ENCODE measurements at places on chromosomes 2 and 18. TPM values are rescaled to one million over a fixed set of nuclear protein-coding genes. Genes with fewer than 3 reads are reported as not detected.

- DNase-seq: no peak
Measured at GRCh38 chr18:63299837-63300745, 19.5 kb downstream of the BCL2 start.

- no peak for DNase-seq
Measured at GRCh38 chr2:45171136-45171501, 161.9 kb upstream of the SIX2 start.

DNA sequence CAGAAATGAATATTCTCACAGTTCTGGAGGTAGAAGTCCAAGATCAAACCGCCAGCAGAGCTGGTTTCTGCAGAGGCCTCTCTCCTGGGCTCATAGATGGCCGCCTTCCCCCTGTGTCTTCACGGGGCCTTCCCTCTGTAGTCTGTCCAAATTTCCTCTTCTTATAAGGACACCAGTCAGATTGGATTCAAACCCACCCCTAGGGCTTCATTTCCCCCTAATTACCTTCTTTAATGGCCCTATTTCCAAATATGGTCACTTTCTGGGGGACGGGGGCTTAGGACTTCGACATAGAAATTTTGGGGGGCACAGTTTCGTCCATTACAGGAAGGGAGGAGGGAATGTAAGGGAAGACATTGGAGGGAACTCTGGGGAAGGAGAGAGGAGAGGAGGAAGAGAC, 132.6 kb downstream of the DDX1 start:
- DNase-seq: no peak

SELENOI gene
- total RNA-seq: 54.8 TPM

ARHGEF4 gene
- 13.3 TPM for total RNA-seq

DNA sequence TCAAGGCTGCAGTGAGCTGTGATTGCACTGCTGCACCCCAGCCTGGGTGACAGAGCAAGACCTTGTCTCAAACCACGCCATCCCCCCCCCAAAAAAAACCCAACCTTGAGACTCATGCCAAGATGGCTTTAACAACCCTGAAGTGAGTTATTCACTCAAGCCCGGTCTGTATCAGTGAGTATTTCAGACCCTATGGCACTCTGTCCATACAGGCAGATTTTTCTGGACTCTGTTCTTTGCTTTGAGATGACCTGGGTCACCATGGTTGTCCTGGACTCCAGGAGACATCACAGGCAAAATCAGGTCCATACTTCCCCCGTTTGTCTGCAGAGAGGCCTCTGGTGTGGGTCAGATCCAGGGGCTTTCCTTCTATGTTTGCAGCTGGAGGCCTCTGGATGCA, 91.7 kb downstream of the TGOLN2 start:
- no peak for DNase-seq

ECEL1 gene
- 6.5 TPM for total RNA-seq

- no peak for DNase-seq
Measured at GRCh38 chr2:182540252-182540651, 113.4 kb upstream of the PDE1A start.

DNA sequence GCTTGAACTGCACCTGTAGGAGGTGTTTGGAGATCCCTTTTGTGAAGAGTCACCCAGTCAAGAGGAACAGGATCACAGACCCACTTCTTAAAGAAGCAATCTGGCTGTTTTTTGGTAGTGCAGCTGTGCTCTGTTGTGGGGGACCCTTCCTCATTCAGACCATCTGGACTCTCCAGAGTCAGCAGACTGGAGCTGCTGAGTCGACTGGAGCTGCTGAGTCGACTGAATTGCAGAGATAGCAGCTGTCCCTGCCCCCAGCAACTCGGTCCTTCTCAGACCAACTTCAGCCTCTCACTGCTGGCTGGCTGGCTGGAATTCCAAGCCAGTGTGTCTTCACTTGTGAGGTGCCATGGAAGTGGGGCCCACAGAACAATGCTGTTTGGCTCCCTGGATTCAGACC, 56.8 kb downstream of the GTF3C3 start:
- DNase-seq: no peak

ERBB4 gene
- total RNA-seq: 0.34 TPM

DNA sequence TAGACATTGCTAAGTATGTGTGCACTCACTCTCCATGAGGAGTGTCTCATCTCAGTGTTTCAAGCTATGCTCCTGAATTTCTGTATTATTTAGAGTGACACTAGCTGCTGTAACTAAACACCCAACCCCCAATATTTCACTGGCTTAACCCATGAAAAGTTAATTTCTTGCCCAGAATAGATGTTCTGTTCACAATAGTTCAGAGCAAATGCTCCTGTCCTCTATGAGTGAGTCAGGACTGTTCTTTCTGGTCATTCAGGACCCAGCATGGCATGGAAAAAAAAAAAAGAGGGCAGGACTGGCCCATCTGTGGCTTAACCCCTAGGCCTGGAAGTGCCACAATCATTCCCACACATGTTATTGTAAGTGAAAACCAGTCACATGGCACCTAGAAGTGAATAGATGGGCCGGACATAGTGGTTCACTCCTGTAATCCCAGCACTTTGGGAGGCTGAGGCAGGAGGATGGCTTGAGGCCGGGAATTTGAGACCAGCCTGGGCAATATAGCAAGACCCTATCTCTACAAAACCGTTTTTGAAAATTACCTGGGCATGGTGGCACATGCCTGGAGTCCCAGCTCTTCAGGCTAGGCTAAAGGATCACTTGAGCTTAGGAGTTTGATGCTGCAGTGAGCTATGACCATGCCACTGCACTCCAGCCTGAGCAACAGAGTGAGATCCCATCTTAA, 663.6 kb downstream of the IRS1 start:
- DNase-seq: no peak

GRCh38 chr2:169676850-169677249, 17.4 kb downstream of the CFAP210 start:
- DNase-seq: no peak

ASB18 gene
- total RNA-seq: not detected

DNA sequence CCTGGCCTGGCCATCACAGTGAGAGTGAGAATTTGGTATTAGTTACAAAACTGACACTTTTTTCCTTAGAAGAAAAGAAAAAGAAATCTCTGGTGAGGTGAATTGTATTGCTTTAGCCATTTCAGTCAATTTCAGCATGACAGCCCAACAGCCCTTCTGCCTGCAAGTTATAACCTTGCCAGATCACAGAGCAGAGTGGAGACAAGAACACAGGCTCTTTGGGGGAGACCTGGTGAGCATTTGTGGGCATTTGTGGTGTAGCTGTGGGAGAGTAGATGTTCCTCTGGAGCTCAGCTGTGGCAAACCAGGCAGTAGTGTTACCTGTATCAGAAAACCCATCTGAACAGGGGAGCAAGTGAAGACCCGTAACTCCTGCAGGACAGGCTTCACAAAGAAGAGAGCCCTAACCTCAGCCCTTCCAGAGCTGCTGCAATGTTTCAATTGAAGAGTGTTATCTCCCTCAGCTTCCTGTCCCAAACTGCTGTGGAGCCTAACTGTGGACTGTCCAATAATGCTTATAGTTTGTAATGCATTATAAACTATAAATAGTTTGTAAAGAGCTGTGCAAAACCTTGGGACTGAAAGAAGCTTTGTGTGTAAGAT, 22.8 kb upstream of the DLX1 start:
- no peak for DNase-seq

GRCh38 chr18:22044474-22045220, 124.7 kb upstream of the GATA6 start:
- DNase-seq: no peak

DNA sequence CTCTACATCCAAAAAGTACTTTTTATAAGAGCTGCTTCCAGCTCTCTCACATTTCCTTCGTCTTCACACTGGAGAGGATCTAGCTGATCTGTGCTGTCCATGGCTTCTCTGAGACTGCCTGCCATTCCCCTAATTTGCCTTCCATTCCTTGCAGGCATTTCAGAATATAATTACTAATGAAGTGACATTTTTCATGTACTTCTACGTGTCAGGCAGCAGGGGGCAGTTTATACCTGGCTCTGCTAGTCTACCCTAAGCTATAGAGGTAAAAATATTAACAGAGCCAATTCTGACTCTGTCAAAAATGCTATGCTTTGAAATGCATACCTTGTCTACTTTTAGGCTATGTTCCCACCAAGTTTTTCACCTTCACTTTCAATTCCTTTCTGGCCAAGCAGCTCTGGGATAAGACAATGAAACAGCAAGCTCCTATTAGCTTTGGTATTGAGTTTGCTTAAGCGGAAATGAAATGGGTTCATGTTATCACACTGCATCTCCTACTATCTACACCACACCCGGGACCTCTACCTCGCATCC, 81.9 kb downstream of the MEP1B start:
- no peak for DNase-seq

FAM110C gene
- 13.2 TPM for total RNA-seq

Measured in H1 (cell line).